Bone marrow (tissue), 2 donors: ENCODE measurements at places on chromosomes 2 and 18.

DNA sequence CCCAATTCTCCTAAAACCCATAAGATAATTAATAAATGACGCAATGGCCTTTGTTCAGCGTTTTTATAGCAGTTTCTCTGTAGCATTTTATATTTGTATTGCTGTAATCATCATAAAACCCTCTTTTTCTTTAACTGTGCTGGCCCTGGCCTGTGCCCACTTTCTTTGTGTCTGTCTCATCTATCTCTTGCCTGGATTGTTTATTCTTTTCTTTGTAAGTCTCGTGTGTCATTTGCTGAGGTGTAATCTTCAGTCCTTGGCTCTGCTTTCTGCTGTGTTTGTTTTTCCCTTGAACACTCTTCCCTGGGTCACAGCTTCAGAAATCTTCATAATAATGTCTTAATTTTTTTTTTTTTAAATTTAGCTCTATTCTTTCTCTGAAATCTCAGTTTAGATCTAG lies 525.8 kb upstream of the LINC00305 start:
- no peak for DNase-seq

- no peak for DNase-seq
Observed at GRCh38 chr2:189791338-189792042, 7.2 kb downstream of the PMS1 start.

GRCh38 chr18:8656232-8656631 lies 47.0 kb downstream of the RAB12 start:
- no peak for DNase-seq

DNA sequence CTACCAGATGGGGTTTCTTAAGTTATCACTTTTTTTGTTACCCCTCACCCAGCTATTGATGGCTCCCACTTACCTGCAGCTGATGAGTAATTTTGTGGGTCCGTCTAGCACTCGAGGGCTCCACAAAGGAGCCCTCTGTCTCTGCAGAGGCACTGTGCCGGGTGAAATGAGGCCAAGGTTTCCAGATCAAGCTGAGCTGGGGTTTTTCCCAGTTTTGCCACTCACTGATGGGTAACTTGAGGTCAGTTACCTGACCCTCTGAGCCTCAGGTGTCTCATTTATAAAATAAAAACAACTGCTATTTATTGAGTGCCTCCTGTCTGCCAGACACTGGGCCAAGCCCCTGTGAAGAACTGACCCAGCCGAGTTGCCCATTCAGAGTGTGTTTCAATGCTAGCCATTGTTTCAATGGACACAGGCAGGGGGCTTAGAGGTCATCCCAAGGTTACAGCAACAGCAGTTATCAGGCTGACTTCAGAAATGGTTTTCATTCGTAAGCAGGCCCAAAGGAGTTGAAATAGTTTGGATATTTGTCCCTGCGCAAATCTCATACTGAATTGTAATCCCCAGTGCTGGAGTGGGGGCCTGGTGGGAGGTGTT lies 192.9 kb downstream of the NCK2 start:
- no peak for DNase-seq

- DNase-seq = no peak
Observed at GRCh38 chr18:13319629-13320028, 101.1 kb downstream of the LDLRAD4 start.
